SW 1271 (cell line): ENCODE measurements at places on chromosomes 3 and 15.

GRCh38 chr3:174776636-174777035 lies 82.5 kb upstream of the NAALADL2 start:
- no peak for DNase-seq

DNA sequence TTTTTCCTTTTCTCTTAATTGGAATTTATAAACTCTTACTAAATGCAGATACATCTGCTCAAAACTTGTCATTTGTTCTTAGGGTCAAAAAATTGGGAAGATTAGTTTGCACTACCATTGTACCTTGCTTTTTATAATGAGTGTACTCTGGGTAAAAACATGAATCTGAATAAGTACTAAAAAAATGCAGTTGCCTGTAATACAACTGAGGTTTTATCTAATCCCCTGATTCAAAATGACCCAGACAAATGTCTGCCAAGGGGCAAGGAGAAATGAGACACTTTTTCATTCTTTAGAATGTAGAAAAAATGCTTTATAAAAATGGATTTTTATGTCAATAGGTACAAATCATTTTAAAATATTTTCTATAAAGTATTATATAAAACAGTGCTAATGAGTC lies 42.4 kb downstream of the RASA2 start:
- DNase-seq = no peak

DNA sequence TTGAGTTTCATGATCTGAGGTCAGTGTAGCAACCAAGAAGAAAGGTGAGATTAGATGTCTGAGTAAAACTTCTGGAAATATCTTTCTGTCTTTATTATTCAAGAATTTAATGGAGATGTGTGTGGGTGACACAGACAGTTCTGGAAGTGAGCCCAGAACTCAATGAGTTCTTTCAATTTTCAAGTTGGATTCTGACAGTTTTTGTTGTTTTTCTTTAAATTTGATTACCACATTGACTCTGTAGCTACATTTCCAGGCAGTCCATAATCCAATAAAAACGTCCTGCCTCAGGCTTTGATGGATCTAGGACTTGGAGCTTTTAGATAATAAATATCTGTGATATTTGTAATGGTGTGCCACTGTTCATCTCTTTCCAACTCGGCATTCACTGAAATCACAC lies 3.9 kb upstream of the PARP14 start:
- DNase-seq = no peak

GRCh38 chr3:66320390-66320789 lies 99.6 kb downstream of the SLC25A26 start:
- no peak for DNase-seq

- DNase-seq = no peak
Measured at GRCh38 chr15:29141308-29142128, 128.1 kb downstream of the NSMCE3 start.

- DNase-seq = no peak
Measured at GRCh38 chr3:99012051-99012450, 110.6 kb upstream of the DCBLD2 start.

- DNase-seq = no peak
Measured at GRCh38 chr15:78680431-78681075, 39.5 kb upstream of the CHRNB4 start.
